A172 (cell line): ENCODE measurements at places on chromosomes 1 and 21.

GRCh38 chr1:177032434-177032833, 132.1 kb downstream of the ASTN1 start:
- peak; percentile 5 for DNase-seq

DNA sequence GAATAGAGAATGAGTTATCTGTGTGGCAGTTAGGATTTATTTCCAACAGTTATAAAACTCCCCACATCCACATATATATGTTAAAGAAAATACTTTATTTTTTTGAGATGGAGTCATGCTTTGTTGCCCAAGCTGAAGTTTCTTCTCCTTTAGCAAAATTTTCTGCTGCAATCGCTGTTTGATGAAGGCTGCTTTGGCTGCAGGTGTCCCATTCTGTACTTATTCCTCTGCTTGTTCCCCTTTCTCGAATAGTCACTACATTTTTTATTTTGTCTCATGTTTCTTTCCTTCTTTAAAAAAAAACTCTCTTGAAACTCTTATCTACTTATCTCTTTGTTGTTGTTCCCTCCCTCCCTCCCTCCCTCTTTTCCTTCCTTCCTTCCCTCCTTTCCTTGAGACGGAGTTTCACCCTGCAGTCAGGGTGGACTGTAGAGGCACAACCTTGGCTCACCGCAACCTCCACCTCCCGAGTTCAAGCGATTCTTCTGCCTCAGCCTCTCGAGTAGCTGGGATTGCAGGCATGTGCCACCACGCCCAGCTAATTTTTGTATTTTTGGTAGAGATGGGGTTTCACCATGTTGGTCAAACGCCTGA, 10.6 kb downstream of the OR2W3 start:
- DNase-seq = no peak

DNA sequence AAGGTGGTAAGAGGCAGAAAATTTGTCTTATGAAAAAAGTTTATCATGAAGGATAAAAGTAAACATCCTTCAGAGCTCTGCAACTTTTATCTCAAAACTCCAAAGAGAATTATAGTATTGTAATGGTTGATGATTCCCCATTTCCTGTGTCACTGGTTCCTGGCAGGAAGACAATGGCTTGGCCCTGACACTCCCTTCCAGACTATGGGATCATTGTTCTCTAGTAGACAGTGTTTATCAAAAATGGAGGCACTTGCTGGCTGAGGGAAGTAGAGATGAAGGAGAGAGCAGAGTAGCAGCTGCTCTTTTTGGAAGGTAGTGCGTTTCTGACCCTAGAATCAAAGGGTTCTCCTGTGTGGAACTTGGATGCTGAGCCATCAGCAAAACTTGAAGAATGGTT, 145.9 kb upstream of the ATP1B1 start:
- DNase-seq = peak; percentile 38

DNA sequence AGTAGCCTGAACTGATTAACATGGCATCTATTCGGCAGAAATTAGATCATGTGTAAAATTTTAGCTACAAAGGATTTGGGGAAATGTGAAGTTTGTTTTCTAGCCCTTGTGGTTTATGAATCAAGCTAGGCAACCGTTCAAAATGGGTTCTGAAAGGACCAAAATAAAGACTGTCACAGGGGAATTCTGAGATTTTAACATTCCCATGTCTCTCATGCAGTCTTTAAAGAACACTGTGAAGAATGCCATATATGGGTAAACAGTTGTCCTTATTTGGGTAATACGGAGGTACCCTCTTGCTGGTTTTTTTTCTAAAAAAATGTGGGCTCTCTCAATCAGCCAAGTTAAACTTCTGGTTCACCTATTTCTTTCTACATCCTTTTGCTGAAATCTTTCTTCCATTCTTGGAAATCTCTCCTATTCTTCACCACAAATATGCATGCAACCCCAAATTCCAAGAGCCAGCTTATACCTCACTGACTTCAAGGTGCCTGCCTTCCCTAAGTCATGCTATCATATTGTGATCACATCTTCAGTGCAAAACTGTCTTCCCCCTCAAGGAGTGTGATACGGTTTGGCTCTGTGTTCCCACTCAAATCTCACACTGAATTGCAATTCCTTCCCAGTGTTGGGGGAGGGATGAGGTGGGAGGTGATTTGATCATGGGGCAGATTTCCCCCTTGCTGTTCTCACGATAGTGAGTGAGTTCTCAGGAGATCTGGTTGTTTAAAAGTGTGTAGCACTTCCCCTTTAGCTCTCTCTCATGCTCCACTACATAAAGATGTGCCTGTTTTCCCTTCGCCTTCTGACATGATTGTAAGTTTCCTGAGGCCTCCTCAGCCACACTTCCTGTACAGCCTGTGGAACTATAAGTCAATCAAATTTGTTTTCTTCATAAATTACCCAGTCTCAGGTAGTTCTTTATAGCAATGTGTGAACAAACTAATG, 308.7 kb downstream of the TTLL7 start:
- DNase-seq = no peak

GRCh38 chr1:151314137-151314875, 12.9 kb downstream of the PI4KB start:
- peak; percentile 98 for DNase-seq

DNA sequence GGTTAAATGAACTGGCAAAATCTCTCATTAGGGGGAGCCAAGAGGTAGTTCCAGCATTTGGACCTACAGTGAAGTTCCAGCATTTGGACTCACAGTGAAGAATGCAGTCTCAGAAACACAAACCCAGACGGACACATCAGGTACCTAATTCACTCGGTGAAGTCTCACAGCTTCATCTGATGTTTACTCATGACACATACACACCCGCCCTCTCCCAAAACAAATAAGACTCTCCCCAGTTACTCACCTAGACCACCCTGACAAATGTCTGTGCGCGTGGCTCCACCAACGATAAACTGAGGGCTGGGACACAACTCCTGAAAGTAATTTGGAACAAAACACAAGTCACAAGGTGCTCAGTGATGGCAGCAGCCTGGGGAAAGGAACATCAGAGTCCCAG, 11.4 kb downstream of the CAPN8 start:
- no peak for DNase-seq

DNA sequence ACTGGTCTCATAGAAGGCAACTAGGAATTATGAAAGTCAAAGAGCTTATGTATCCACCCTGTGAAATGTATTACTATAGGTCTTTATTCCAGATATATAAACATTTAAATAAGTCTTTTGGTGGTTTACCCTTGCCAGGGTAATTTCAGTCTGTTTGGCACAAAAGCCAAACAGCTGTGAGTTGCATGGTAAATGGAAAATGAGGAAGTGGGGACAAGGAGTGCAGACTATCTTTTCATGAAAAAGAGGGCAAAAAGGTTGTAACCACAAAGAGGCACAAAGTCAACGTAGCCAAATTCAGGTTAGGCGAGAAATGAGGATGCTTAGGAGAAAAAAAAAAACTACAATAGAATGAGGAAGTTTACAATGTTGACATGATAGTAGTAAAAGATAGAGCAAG, 492.3 kb upstream of the PRMT6 start:
- DNase-seq = no peak

DNA sequence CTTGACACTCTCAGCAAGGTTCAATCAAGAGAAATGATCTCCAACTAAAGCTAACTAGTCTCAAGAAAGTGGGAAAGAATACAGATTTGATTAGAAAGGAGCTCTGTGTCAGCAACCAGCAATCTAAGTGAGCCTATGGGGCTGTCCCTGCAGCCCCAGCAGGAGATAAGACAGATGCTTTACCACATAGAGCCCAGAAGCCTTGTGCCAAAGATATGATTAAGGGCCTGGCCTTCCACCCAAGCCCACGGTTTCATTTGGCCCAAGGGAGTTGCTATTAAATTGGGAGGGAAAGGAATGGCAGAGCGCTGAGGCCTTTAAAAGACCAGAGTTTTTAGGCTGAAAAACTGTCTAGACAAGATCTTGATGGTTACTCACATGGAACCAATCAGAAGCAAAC, 74.8 kb downstream of the HLCS start:
- no peak for DNase-seq

DNA sequence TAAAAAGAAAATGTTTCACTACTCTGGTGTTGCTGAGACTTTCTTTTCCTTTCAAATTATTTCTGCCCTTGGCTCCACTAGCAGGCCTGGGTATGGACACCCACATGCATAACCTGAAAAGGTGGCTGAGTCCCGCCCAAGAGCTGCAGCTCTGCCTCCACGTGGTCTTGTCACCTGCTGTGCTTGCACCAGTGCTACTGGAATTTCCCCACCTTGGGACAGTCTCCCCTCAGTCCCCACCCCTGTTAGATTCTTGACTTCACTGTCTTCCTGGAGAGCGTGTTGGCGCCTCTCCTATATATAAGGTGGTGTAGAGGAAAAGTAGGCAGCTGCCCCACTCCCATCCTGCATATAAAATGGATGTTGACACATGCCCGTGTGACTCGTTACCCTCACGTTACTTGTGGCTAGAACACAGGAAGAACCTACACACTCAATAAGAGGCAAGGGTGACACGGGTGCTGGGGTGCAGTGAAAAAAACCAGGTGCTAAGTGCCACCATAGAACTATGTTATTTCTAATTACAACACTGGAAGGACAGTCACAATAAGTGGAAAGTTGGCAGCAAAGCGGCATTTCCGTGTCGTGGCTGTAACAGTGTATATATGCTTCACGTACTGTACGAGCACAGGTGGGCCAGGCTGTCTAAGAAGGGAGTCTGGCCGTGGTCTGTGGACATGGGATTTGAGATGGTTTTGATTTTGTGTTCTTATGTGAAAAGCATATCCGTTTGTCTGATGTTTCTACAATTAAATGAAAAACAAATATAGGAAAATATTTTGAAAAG, 61.0 kb downstream of the POFUT2 start:
- peak; percentile 26 for DNase-seq

GRCh38 chr1:3692598-3692997, 40.3 kb downstream of the TP73 start:
- no peak for DNase-seq

DNA sequence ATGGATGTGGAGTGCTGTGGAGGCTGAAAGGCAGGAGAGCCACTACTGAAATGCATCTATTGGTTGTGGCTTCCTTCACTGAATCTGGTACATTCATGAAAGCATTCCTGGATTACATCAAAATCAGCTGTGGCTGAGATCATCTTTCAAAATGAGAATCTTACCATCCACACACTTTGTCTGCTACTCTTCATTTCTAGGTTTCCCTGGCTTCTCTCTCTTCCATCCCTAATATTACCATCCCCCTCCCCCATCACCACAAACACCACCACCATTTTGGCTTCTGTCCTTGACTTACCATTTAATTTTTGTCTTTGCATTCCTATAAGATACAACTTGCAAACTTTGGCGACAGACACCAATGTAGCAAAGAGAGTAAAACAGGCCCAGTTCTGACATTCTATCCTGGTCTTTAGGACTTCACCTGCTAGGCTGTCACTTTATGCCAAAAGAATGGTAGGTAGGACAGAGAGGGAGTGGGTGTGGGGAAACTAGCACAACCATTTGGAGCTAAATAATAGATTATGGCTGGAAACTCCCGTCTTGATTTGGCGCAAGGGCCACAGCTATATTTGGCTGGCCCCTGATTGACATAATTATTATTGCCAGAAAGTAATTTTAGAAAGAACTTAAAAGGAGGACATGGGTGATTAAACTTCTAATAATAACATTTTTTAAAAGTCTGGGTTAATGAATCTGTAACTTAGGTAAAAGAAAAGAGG, 15.1 kb upstream of the DUSP10 start:
- no peak for DNase-seq

- no peak for DNase-seq
These were observed 15.9 kb downstream of the HENMT1 start for GRCh38 chr1:108644984-108645383.

DNA sequence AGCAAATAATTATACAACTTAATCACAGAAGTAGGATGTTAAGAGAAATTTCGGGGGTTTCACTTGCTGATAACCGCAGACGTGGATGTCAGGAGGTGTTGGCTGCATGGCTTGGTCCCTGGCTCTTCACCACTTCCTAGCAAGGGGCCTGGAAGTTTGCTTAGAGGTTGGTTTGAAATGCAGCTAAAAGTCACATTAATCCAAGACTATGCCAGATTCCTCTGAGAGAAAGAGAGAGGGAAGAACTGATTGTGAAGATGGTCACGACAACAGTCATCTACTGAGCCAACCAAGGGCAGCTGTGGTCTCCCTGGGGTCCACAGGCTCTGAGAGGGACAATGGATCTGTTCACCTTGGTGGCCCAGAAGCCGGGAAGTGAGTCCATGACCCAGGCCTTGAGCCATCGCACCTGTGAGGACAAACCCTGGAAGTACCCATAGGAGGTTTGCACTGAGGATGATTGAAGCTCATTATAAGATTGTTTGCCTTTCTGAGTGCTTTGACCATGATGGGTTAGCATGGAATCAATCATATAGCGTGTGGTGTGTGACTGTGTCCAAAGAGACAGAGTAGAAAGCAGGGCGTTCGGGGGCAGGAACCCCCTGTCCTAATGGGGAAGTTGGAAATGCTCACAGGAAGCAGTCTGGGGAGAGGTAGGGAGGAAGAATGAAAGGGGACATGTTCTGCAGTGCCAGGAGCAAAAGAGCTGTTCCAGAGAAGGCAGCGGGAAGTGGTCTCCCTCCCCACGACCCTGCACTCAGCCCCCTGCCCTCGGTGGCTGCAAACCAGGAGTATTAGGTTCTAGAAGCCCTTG, 47.1 kb downstream of the UMODL1 start:
- no peak for DNase-seq

- no peak for DNase-seq
These were observed 29.6 kb downstream of the B3GALT2 start for GRCh38 chr1:193156822-193157142.

- no peak for DNase-seq
These were observed 4.6 kb downstream of the MPZ start for GRCh38 chr1:161304927-161305866.

- DNase-seq = no peak
These were observed 62.7 kb downstream of the ADSS2 start for GRCh38 chr1:244388961-244389360.

DNA sequence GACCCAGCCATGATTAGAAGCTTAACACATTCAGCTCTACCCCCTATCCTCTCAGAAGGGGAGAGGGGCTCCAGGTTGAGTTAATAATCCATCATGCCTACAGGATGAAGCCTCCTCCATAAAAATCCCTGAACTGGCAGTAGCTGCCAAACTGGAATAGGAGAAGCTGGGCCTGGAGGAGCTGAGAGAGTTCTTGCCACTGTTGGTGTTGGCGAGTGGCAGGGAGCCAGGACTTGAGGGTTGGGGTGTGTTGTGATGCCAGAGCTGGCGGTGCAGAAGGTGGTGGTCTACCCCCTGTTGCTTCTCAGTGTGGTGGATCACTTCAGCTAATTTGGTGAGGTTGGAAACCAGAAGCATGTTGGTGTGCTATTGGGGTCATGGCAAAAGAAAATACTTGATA, 36.5 kb downstream of the IVNS1ABP start:
- DNase-seq = no peak

GRCh38 chr1:215023155-215023832, 59.2 kb upstream of the KCNK2 start:
- DNase-seq = no peak

DNA sequence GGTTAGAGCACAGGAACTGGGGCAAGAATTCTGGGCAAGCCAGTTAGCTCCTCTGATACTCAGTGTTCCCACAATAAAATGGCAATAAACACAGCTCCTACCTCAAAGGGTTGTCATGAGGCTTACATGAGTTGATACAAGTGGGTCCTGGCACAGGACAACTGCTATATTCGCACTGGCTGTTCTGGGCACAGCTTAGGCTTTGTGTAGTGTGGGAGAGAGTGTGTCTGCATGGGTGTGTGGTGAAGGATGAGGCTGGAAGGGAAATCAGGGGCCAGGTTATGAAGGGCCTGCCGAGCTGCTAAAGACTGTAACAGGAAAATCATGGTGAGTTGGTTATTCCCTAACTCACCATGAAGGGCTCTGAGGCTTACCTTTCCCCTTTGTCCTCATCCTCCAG, 18.7 kb downstream of the ETV3 start:
- no peak for DNase-seq
